ENCODE measurements at places on chromosomes 7 and 10.

- no peak overlapping the region for H3K27ac ChIP-seq
- H3K36me3 ChIP-seq: peaks cover 1% of the 10 kb centered on the region
- DNase-seq: no peak
- H3K27me3 ChIP-seq: peaks cover 12% of the 10 kb centered on the region
Measured at GRCh38 chr10:124353896-124354295, 64.8 kb downstream of the OAT start.

DNA sequence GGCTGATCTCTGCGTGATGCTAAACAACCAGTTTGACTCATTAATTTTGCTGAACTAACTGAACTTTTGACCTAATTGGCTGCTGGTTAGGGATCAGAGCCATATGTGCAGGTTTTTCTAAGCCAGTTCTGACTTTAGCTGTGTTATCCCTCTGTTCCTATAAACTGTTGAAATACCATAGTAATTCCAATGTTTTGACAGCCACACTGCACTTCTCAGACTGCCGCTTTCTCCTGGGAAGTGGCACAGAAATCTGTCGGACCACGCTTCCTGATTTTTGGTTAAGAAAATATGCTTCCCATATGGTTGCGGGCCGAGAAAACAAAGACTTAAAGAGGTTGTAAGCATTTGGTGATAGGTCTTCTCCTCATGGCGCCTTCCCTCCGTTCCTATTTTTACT is 42.3 kb downstream of the TBXAS1 start:
- no peak overlapping the region for H3K4me3 ChIP-seq
- no peaks in the 10 kb centered on the region for H3K27me3 ChIP-seq
- no peak for DNase-seq
- H3K4me1 ChIP-seq: peaks cover 13% of the 10 kb centered on the region
- H3K27ac ChIP-seq: no peak overlapping the region

DNA sequence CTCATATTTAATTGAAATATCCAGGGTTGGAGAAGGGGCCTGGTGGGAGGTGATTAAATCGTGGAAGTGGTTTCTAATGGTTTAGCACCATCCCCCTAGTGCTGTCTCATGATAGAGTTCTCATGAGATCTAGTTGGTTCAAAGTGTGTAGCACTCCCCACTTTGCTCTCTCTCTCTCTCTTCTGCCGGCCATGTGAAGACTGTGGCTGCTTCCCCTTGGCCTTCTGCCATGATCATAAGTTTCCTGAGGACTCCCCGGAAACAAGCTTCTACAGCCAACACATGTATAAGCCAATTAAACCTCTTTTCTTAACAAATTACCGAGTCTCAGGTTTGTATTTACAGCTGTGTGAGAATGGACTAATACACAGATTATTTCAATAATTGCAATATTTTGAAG is 305.8 kb upstream of the KCND2 start:
- H3K4me3 ChIP-seq: no peak overlapping the region
- DNase-seq: no peak
- H3K27me3 ChIP-seq: no peaks in the 10 kb centered on the region
- H3K4me1 ChIP-seq: no peaks in the 10 kb centered on the region

GRCh38 chr10:3805791-3806461 is 20.9 kb upstream of the KLF6 start:
- peak; percentile 31 for DNase-seq
- H3K4me3 ChIP-seq: peak overlapping the region; percentile 57
- no peaks in the 10 kb centered on the region for H3K27me3 ChIP-seq
- H3K36me3 ChIP-seq: no peaks in the 10 kb centered on the region

DNA sequence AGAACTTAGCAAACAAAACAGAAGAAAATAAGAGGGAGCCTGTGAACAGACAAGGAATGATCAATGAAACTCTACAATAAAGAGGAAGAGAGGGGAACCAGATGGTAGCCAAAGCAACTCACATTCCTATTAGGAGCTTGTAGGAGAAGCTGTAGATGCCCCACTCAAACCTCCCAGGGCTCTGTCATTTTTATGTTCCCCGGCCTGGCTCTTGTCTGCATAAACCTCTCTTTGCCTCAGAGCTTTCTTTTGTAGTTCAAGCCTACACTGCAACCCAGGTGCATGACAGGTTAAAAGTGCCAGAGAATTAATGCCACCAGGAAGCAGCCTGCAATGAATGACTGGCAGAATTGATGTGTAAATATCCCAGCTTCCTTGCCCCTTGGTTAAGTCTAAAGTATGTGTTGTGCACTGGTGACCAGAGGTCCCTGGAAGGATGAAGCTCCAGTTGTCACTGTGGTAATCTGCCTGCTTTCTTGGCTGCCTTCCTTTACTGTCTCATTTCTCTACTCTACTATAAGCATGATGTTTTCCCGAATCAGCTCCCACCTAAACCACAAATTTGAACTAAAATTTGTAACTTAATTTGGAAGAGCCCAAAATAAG is 40.4 kb downstream of the HDAC9 start:
- H3K4me3 ChIP-seq: no peak overlapping the region
- DNase-seq: no peak
- no peaks in the 10 kb centered on the region for H3K27me3 ChIP-seq

DNA sequence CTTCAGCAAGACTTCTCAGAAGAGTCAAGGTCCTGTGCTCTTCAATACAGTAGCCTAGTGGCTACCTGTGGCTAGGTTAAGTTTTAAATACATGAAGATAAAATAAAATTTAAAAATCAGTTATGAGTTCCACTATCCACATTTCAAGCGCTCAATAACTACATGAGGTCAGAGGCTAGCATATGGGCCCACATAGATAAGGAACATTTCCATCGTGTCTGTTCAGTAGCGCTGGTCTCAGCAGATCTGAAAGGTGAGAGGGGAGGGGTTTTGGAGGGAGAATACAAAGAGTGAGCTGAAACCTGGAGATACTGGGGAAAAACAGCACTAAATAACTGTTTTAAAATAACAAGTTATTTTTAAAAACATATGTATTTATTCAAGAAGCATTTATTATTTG is 219.0 kb downstream of the TRIL start:
- no peaks in the 10 kb centered on the region for H3K36me3 ChIP-seq
- H3K27ac ChIP-seq: no peak overlapping the region

- no peaks in the 10 kb centered on the region for H3K36me3 ChIP-seq
- no peak overlapping the region for H3K4me3 ChIP-seq
- H3K4me1 ChIP-seq: no peaks in the 10 kb centered on the region
- H3K27ac ChIP-seq: no peak overlapping the region
- peaks cover 31% of the 10 kb centered on the region for H3K27me3 ChIP-seq
- no peak for DNase-seq
Measured at GRCh38 chr7:28999895-29000716, 42.0 kb upstream of the TRIL start.

DNA sequence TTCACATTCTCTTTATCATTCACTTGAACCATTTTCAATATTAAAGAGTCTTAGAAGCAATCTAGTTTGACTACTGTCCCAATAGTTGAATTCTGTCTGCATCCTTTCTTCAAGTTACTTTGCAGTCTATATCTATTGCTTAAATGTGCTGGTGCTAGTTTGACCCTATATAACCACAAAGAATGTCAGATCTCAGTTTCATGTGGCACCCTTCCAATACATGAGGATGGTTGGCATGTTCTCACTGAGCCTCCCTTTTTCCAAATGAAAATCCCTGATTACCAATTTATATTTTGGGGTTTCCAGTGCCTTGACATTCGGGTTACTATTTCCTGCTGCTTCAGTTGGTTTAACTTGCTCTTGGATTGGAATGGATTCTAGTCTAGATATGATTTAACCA is 292.7 kb downstream of the EXOC4 start:
- no peaks in the 10 kb centered on the region for H3K4me1 ChIP-seq
- peaks cover 3% of the 10 kb centered on the region for H3K36me3 ChIP-seq
- no peak overlapping the region for H3K4me3 ChIP-seq
- H3K27ac ChIP-seq: no peak overlapping the region

- no peak overlapping the region for H3K4me3 ChIP-seq
- H3K27ac ChIP-seq: no peak overlapping the region
- H3K27me3 ChIP-seq: peaks cover 4% of the 10 kb centered on the region
- peaks cover 11% of the 10 kb centered on the region for H3K4me1 ChIP-seq
- no peaks in the 10 kb centered on the region for H3K36me3 ChIP-seq
Measured at GRCh38 chr10:62302760-62303159, 34.1 kb upstream of the RTKN2 start.

GRCh38 chr7:4610768-4611467 is 71.2 kb upstream of the FOXK1 start:
- H3K27me3 ChIP-seq: peaks cover 11% of the 10 kb centered on the region
- H3K4me3 ChIP-seq: no peak overlapping the region
- H3K27ac ChIP-seq: no peak overlapping the region

GRCh38 chr7:79329464-79329863 is 124.0 kb downstream of the MAGI2 start:
- no peaks in the 10 kb centered on the region for H3K36me3 ChIP-seq
- no peak overlapping the region for H3K27ac ChIP-seq
- H3K27me3 ChIP-seq: no peaks in the 10 kb centered on the region
- H3K4me3 ChIP-seq: no peak overlapping the region
- H3K4me1 ChIP-seq: no peaks in the 10 kb centered on the region

GRCh38 chr7:44155191-44156185 is 14.4 kb upstream of the MYL7 start:
- no peak overlapping the region for H3K27ac ChIP-seq
- H3K27me3 ChIP-seq: no peaks in the 10 kb centered on the region

- no peak overlapping the region for H3K27ac ChIP-seq
- no peaks in the 10 kb centered on the region for H3K27me3 ChIP-seq
- no peak for DNase-seq
- peaks cover 6% of the 10 kb centered on the region for H3K4me1 ChIP-seq
- no peak overlapping the region for H3K4me3 ChIP-seq
- peaks cover 9% of the 10 kb centered on the region for H3K36me3 ChIP-seq
Measured at GRCh38 chr7:129845972-129846327, 106.8 kb downstream of the UBE2H start.

DNA sequence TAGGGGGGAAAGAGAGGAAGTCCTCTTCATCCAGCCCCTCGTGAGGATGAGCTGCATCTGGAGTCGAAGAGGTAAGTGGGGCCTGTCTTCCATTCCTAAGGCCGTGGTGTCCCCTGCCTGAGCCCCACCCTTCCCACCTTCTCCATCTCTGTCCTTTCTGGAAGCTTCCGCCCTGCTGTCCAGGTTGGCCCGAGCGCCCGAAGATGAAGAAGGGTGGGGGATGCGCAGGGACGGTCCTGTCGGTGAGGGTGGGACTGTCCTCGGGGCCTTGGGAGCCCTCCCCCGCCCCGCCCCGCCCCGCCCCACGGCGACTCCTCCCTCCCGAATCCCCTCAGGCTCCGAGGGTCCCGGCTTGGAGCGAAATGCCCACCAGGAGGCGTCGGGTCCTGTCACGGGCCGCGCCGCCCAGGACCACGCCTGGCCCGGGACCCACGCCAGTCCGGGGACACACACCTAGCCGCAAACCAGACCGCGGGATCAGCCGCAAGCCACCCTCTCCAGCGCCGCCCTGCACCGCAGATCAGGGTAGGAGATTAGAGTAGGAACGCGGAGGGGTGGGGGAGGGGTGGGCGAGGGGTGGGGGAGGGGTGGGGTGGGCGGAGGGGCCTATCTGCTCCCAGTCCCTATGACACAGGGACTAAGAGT is 15.3 kb downstream of the GPRIN2 start:
- no peak for DNase-seq
- H3K4me1 ChIP-seq: peaks cover 5% of the 10 kb centered on the region
- H3K36me3 ChIP-seq: no peaks in the 10 kb centered on the region
- peaks cover 42% of the 10 kb centered on the region for H3K27me3 ChIP-seq

DNA sequence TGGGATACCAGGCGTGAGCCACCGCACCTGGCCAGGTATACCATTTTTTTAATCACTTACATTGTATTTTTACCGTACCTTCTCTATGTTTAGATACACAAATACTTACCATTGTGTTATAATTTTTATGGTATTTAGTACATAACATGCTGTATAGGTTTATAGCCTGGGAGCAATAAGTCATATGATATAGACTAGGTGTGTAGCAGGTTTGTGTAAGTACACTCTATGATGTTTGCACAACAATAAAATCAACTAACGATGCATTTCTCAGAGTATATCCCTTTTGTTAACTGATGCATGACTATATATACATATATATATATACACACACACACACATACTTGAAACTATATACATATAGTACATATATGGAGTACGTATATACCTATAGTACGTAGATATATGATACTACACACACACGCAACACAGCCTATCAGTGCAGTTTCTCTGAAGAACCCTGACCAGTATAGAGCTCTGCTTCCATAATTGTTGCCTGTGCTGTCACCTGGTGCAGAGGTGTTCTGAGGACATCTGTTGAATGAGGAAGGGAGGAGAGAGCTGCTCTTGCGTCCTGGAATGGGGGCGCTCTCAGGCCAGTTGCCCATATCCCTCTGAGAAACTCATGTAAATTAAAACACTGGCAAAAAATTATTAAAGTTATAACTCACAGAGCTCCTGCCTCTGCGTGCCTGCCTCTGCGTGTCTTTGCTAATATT is 315.3 kb downstream of the FGFR2 start:
- no peaks in the 10 kb centered on the region for H3K27me3 ChIP-seq
- H3K36me3 ChIP-seq: no peaks in the 10 kb centered on the region
- no peak for DNase-seq
- no peaks in the 10 kb centered on the region for H3K4me1 ChIP-seq
- H3K4me3 ChIP-seq: no peak overlapping the region

GRCh38 chr10:18117276-18117675 is 22.9 kb upstream of the CACNB2 start:
- no peaks in the 10 kb centered on the region for H3K27me3 ChIP-seq
- H3K4me3 ChIP-seq: no peak overlapping the region
- no peaks in the 10 kb centered on the region for H3K4me1 ChIP-seq
- no peaks in the 10 kb centered on the region for H3K36me3 ChIP-seq
- no peak overlapping the region for H3K27ac ChIP-seq
- no peak for DNase-seq

GRCh38 chr10:101494650-101495049 is 93.4 kb downstream of the POLL start:
- H3K27ac ChIP-seq: no peak overlapping the region
- H3K36me3 ChIP-seq: peaks cover 7% of the 10 kb centered on the region
- H3K4me1 ChIP-seq: no peaks in the 10 kb centered on the region
- H3K4me3 ChIP-seq: no peak overlapping the region
- DNase-seq: no peak

GRCh38 chr7:24733414-24734060 is 23.7 kb downstream of the GSDME start:
- no peak overlapping the region for H3K4me3 ChIP-seq
- H3K27ac ChIP-seq: no peak overlapping the region
- H3K27me3 ChIP-seq: peaks cover 7% of the 10 kb centered on the region
- peaks cover 25% of the 10 kb centered on the region for H3K36me3 ChIP-seq
- H3K4me1 ChIP-seq: peaks cover 9% of the 10 kb centered on the region

- H3K27me3 ChIP-seq: peaks cover 13% of the 10 kb centered on the region
- no peaks in the 10 kb centered on the region for H3K4me1 ChIP-seq
- DNase-seq: no peak
- no peaks in the 10 kb centered on the region for H3K36me3 ChIP-seq
Measured at GRCh38 chr10:75919913-75920312, 488.5 kb downstream of the LRMDA start.

- no peak overlapping the region for H3K27ac ChIP-seq
- no peak for DNase-seq
- H3K36me3 ChIP-seq: no peaks in the 10 kb centered on the region
- no peaks in the 10 kb centered on the region for H3K27me3 ChIP-seq
- H3K4me1 ChIP-seq: no peaks in the 10 kb centered on the region
Measured at GRCh38 chr7:158020706-158021095, 566.9 kb downstream of the PTPRN2 start.
